Fibroblast of skin of right biceps (primary cell): ENCODE measurements at places on chromosomes 2 and 18.

GRCh38 chr2:88398180-88398579, 54.3 kb downstream of the FOXI3 start:
- no peak for DNase-seq

- DNase-seq = no peak
These were observed 125.1 kb upstream of the TNP1 start for GRCh38 chr2:216984937-216985336.

GRCh38 chr2:207698301-207698700, 13.1 kb upstream of the CCNYL1 start:
- DNase-seq = no peak

- DNase-seq = peak; percentile 69
These were observed 422.7 kb upstream of the TNP1 start for GRCh38 chr2:217282531-217282930.

DNA sequence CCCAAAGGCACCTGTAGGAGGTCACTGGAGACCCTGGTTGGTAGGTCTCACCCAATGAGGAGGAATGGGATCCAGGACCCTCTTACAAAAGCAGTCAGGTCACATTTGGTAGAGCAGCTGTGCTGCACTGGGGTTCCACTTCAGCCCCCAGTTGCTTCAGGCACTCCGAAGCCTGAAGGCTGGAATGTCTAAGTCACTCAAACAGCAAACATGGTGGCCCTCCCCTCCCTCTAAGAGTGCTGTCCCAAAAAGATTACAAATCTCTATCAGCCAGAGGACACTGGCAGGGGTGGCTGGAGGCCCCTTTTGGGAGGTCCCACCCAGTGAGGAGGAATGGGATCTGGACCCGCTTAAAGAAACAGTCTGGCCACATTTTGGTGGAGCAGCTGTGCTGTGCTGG, 17.7 kb downstream of the MSTN start:
- DNase-seq = no peak

- no peak for DNase-seq
These were observed 17.7 kb upstream of the SERPINB7 start for GRCh38 chr18:63757541-63757940.

DNA sequence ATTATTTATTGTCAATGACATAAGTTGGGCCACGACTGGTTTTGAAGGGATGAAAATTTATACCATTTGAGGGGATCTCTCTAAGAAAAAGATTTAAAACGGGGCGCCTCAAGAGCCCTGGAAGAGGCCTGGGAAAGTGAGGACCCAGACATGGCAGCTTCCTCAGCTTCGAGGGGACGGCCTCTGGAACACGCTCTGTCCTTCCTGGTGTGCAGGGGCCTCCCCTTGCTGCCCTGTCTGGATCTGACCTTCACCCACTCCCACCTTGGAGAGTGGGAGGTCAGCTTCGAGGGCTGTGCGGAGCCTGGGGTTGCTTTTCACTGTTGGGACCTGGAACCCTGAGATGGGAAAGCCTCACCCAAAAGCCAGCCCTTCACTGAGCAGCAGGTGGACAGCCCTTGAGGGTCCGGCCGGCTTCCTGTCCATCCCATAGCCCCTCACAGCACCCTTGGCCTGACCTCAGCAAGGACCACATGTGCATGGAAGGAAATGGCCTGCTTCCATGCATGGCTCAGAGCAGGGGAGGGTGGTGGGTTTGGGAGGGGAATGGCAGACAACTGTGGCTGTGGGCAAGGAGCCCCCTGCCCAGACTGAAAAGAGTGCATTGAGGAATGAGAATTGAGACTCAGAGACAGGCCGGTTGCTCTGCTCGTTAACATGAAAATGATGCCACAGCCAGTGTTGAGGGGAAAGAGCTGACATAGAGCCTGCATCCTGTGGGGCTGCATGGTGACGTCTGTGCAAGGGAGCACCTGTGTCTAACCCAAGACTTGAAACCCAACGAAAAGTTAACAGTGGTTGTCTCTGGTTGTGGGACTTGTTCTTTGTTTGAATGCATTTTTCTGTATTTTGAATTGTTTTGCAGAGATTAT, 16.3 kb downstream of the FBLN7 start:
- no peak for DNase-seq

DNA sequence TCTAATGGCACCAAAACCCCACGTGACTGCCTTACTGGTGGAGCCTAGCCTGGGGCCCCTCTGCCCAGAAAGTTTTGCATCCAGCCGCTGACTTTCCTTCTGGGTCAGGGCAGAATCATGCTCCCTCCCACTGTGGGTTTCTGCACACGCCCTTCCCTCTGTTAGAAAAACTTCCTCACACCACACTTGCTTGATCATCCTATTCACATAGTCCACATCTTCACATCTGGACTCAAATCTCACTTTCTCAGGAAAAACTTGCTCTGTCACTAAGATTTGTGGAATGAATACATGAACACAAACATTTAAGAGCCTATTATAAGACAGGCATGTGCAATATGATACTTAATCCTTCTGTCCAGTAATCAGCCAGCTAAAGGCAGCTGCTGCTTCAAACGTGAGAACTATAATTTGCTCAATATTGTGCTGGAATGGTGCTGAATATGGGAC, 274.7 kb downstream of the RND3 start:
- peak; percentile 66 for DNase-seq
